ENCODE measurements at places on chromosomes 11 and 22. TPM values are rescaled to one million over a fixed set of nuclear protein-coding genes. Genes with fewer than 3 reads are reported as not detected.

- ATAC-seq, result no peak
Measured at GRCh38 chr22:47963660-47964059, 1201.2 kb downstream of the TBC1D22A start.

DNA sequence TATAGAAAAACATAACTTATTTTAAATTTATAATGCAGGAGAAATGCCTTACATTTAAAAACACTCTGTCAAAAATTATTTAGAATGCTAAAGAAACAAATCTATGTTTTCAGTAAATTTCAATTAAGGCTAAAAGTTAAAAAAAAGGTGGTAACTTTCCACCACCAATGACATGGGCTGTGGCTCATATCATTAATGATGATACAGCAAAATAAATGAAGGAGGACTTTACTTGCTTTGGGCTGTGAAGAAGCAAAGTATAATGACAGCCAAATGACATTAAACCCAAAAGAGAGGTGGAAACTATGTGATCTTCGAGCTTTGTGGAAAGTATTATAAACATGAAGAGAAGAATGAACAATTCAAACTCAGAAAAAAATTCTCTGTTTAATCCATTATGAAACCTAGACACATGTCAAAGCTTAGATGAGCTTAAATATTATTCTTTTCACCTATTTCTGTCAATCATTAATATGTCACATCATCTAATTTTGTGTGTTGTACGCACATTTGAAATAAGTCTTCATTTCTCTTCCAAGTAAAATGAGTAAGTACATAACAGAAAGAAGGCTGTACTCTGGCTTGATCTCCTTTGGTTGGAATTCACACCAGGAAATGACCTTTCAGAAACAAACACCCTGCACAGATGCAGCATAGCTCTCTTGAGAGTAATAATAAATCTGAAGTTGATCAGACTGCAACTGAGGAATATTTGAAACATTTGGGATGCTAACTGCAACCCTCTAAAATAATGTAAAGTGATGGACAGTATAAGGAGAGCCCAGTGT lies 265.8 kb downstream of the TTC28 start:
- ATAC-seq, result no peak

Gene PGGHG
- total RNA-seq, result 2.4 TPM

- ATAC-seq, result no peak
Measured at GRCh38 chr22:46974631-46975585, 212.5 kb downstream of the TBC1D22A start.

- no peak for ATAC-seq
Measured at GRCh38 chr11:78828676-78829075, 254.0 kb upstream of the NARS2 start.

DNA sequence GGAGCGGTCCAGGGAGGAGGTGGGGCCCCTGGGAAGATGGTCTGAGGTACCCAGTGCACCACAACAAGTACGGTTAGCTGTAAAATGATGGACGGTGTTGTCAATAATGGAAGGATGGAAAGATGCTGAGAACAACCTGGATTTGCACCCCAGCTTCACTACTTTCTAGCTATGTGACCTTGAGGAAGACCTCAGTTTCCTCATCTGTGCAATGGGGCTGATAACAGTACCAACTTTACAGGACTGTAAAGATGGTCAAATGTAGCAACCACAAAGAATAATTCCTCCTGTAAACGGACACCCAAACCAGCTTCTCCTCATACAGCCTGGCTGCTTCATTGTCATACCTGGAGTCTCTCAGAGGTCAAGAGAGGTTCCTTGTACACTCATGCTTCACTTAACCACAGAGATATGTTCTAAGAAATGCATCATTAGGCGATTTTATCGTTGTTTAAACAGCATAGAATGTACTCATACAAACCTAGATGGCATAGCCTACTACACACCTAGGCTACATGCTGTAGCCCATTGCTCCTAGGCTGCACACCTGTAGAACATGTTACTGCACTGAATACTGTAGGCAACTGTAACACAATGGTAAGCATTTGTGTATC lies 65.5 kb upstream of the LMO2 start:
- ATAC-seq, result no peak

Gene KCNJ11
- 0.36 TPM for total RNA-seq

Gene MRGPRX4
- total RNA-seq, result not detected

- no peak for ATAC-seq
Measured at GRCh38 chr22:42066937-42067336, 3.7 kb downstream of the NAGA start.

- ATAC-seq, result no peak
Measured at GRCh38 chr11:134350381-134350780, 18.6 kb downstream of the GLB1L2 start.

Gene CLDN5
- 10.4 TPM for total RNA-seq
